ENCODE measurements at places on chromosomes 12 and 14.

DNA sequence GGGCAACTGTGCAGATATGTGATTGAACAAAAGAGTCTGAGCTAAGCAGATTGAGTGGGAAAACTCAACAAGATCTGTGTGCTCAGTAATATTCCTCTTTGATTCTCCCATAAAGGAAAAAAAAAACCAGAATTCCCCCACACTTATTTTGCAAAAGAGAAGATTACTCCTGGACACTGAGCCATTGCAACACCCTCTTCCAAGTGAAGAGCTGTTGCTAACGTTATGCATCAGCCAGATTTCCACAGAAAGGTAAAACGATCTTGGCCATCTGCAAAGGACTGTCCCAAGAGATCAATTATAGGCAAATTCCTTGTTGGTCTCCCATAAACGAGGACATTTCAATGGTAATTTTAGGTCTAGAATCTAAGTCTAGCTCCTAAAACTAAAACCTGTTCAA is 587.7 kb downstream of the C12orf50 start:
- no peak for DNase-seq

- no peak for DNase-seq
Measured at GRCh38 chr14:103510724-103511693, 11.6 kb downstream of the CKB start.

DNA sequence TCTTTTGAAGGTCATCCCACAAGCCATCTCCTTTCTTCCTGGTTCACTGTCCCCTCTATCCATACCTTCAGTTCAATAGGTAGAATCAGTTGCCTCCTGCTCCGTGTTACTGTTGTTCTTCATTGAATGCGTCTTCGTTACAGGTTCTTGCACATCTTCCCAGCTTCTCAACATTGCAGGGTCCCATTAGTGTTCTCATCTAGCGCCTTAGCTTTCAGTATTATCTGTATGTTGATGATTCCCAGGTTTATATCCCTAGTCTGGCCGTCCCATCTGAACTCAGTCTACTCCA is 2.0 kb downstream of the SCFD1 start:
- no peak for DNase-seq

GRCh38 chr12:99959549-99960170 is 25.1 kb downstream of the ANKS1B start:
- peak; percentile 64 for DNase-seq

GRCh38 chr14:82414853-82415539 is 881.3 kb upstream of the SEL1L start:
- no peak for DNase-seq

- no peak for DNase-seq
Measured at GRCh38 chr14:104925855-104926609, 1.4 kb downstream of the PLD4 start.

DNA sequence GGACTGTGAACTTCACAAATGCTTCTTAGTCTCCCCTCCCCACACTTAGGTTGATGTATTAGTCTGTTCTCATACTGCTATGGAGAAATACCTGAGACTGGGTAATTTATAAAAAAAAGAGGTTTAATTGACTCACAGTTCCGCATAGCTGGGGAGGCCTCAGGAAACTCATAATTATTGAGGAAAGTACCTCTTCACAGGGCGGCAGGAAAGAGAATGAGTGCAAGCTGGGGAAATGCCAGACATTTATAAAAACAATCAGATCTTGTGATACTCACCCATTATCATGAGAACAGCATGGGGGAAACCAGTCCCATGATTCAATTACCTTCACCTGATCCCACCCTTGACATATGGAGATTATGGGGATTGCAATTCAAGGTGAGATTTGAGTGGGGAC is 178.8 kb downstream of the SLC38A4 start:
- no peak for DNase-seq

DNA sequence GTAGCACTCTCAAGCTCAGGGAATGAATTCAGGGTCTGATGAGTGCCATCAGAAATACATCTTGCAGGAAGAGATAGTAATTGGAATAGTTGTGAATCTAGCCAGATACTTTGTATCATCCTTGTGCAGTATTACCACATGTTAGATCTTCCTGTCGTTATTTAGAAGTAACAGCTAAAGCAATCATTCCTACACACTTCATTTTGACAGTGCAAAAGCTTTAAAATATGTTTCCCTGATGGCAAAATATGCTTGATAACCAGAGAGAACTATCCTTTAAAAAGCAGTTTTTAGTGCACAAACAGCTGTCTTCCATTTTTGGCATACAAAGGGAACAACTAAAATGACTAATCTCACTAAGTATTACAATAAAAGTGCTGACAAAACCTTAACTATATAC is 149.5 kb upstream of the SLC38A2 start:
- DNase-seq: no peak

GRCh38 chr12:58819345-58819744 is 101.0 kb downstream of the LRIG3 start:
- no peak for DNase-seq

- DNase-seq: no peak
Measured at GRCh38 chr12:92445253-92446082, 257.3 kb upstream of the PLEKHG7 start.

DNA sequence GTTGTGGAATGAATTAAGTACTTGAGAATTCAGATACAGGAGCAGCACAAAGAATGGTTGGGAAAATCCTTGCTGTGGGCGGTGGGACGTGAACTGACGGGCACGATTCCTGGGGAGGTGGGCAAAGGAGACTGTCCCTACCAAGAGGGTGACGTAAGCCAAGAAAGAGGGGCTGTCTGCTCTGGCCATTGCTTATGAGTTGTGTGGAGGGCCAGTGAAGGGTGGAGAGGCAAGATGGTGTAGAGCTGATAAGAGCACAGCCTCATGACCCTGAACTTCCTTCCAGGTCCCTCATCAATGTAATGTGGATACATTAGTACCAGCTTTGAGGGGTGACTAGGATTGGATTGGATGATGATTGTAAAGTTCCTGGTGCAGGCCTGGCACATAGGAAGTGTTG is 50.2 kb downstream of the WDR20 start:
- DNase-seq: no peak

Measured in SHP77 (cell line).